ENCODE measurements at places on chromosomes 6 and 20. TPM values are rescaled to one million over a fixed set of nuclear protein-coding genes. Genes with fewer than 3 reads are reported as not detected.

C6orf89 gene
- 46.6 TPM for polyA plus RNA-seq

TFAP2D gene
- polyA plus RNA-seq, result not detected

FAM162B gene
- polyA plus RNA-seq, result 6.1 TPM

FLRT3 gene
- 166 TPM for polyA plus RNA-seq

PPP1R16B gene
- 8.1 TPM for polyA plus RNA-seq

SIM1 gene
- polyA plus RNA-seq, result 21.2 TPM

C20orf202 gene
- polyA plus RNA-seq, result 0.44 TPM

ADGRF5 gene
- polyA plus RNA-seq, result 29.3 TPM

SLC22A2 gene
- polyA plus RNA-seq, result 15.0 TPM

LINC00237 gene
- polyA plus RNA-seq, result not detected

TRIM15 gene
- 0.14 TPM for polyA plus RNA-seq

DNA sequence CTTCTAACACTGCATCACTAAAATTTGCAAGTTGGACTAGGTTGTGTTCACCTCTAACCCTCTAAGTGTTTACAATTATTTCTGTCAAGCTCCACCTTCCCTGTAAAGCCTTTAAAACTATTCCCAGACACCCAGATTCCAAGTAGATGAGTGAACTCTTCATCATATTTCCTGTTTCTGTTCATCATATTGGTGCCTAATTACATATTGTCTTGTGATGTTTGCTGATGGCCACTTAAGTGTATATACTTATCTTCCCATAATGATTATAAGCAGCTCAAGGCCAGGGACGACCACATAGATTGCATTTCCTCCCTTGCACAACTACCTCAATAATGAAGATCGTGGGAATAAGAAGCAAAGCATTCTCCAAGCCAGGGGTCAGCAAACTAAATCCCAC lies 16.8 kb downstream of the TNFRSF21 start:
- no peak for DNase-seq

DNA sequence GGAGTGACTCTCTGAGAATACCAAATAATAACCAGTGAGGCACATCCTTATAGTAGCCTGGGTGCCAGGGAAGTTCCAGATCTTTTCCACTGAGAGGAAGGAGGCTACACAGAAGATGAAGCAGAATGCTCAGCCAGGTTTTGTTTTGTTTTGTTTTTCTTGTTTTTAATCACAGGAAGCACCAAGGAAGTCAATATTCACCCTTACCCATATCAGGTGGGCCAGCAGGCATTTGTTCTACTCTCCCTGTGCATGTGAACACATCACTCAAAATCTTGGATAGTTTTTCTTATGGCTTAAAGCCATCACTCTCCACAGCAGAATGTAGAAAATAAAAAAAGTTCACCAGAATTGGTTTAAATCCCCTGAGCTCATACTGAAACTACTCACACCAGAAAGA lies 10.5 kb downstream of the SLC17A1 start:
- no peak for DNase-seq

GRCh38 chr6:22401932-22402331 lies 105.1 kb upstream of the PRL start:
- no peak for DNase-seq

DNA sequence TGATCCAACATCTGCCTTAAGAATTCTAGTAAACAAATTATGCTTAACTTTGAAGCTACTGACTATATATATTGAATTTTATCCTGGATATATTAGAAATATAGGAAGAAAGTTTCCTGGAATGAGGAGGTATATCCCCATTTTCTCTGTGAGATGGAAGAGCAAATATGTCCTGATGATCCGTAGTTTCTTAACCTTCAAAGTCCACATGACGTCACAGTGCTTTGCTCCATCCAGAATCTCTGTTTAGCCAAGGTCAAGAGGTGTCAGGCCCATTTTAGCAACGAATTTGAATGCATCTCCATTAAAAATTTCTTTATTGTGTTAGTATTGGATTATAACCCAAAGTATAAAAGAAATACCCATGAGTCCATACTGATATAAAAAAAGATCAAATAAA lies 162.5 kb downstream of the PRL start:
- DNase-seq, result no peak

GRCh38 chr6:51569594-51569993 lies 517.8 kb downstream of the PKHD1 start:
- DNase-seq, result no peak

GRCh38 chr20:23782366-23782983 lies 31.7 kb upstream of the CST1 start:
- DNase-seq, result no peak

DNA sequence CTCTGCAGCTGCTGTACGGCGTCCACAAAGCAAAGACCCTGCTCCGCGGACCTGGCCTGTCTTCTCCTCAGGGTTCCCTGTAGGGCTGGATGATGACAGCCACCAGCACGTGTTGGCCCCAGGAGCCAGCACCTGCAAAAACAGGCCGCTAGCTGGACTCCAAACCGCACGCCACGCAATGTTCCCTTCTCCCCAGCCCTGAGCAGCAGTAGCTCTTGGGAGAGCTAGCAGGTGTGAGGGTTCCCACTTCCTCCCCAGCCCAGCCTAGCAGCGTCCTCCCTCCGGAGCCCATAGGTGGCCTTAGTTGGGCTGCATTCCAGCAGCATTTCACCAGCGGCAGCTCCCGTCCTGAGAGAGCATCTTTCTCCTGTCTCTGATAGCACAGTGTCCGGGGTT lies 42.3 kb downstream of the DACT2 start:
- DNase-seq, result no peak

DNA sequence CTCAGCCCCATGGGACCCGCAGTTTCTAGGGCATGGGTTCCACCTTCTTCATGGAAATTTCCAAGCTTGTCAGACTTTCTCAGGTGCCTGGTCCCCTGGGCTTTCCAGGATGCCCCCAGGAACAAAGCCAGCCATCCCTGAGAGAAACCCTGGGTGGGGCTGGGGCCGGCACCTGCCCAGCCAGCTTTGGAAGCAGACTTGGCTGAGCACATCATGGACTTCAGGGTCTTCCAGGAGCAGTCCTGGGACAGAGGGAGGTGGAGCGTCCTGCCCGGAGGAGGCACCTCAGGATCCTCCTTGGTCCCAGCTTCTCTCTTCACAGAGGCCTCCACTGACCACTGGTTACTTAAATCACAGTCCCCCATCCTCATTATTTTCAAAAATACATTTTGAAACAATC lies 13.5 kb downstream of the MYT1 start:
- no peak for DNase-seq

- no peak for DNase-seq
Observed at GRCh38 chr20:10134176-10134575, 84.5 kb upstream of the SNAP25 start.

- DNase-seq, result no peak
Observed at GRCh38 chr20:23099791-23100719, 13.9 kb upstream of the CD93 start.

- DNase-seq, result peak; percentile 57
Observed at GRCh38 chr6:70107852-70108629, 194.8 kb downstream of the COL9A1 start.

GRCh38 chr20:41437836-41438235 lies 71.2 kb upstream of the EMILIN3 start:
- DNase-seq, result no peak

DNA sequence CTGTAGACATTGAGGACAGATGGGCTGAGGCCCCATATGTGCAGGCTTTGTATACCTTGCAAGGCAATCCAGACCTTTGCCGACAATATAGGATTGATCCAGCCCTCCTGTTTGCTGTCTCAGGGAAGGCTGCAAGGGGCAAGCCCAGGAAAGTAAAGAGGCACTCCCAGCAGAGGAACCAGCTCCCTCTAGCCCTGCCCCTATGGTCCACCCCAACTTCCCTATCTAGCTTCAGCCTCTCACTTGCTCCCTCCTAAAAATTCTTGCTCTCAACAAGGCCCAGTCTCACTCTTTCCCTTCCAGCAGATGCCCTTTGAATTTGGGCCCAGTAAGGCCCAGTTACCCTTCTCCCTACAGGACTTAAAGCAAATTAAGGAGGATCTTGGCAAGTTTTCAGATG lies 92.6 kb downstream of the JARID2 start:
- DNase-seq, result no peak

- no peak for DNase-seq
Observed at GRCh38 chr6:163536770-163537169, 122.3 kb downstream of the QKI start.

DNA sequence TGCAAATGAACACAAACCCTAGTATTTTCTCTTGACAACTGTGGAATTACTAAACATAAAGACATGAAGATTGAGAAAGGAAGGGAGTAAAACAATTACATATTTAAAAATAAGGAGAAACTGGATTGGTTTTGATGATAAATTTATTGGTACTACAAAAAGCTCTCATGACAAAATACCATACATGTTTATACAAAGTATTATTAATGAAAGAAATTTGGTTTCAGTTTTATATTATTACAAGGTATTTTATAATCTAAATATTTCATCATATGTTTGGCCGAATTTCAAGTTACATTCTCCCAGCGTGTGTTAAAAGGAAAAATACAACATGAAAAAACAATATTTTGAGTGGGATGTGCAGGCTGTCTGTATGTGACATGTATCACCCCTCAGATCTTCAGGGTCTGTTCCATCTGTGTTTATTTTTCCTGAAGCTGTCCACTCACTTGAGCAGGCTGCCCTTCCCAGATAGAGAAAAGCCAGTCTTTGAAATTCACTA lies 568.4 kb downstream of the NKAIN2 start:
- no peak for DNase-seq

GRCh38 chr20:31608251-31608945 lies 3.3 kb downstream of the ID1 start:
- DNase-seq, result peak; percentile 92

DNA sequence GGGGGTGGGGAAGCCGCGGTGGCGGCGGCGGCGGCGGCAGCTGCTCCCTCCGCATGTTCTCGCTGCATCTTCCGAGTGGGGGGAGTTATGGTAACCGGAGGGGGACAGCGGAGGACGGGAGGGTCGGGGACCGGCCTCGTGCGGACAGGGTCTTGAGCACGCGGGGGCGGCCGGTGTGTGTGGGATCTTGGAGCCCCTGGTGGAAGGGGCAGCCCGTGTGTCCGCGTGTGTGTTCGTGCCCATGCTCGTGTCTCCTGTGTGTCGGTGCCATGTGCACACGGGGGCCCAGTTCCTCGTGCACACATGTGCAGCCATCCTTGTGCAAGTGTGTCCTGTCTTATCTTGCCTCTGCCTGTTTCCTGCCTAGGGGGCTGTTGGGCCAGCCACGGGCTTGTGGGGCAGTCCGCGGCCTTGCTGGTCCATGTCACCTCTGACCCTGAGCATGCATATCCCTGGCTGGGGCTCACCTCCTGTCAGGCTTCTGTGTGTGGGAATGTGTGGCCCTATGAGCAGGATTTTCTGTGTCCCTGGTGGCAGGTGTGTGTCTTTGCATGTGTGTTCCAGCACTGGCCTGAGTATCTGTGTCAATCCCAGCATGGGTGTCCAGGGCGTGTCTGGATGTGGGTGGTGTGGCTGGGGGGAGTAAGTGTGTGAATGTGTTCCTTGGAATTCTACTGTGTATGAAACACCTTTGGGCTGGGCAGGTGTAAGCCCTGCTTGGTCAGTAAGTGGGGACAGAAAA lies 8.5 kb downstream of the SYNGAP1 start:
- no peak for DNase-seq

DNA sequence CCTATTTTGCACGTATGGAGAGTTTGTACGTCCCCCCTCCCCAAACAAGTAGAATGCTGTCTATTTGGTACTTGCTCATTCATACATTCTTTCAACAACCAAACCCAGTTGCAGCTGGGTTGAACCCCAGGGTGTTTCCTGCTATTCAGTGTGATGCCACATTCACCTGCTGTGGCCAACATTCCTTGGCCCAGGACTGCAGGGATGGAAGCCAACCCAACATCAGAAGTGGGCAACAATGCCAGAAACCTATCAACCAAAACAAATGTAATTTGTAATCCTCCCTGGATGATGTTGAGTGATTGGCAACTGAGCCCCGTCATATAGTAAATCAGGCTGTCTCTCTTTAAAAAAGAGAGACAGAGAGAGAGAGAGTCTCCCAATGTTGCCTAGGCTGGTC lies 8.9 kb downstream of the NT5E start:
- no peak for DNase-seq

DNA sequence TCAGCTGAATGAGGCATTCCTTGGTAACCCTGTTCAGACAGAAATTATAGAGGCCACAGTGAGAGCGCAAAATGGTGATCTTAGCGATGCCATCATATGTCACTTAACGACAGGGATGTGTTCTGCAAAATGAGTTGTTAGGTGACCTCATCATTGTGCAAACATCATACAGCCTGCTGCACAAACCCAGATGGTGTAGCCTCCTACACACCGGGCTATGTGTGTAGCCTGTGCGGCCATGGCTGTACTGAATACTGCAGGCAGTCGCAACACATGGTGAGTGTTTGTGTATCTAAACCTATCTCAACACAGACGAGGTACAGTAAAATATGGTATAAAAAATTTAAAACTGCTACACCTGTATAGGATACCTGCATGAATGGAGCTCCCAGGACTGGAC lies 234.1 kb upstream of the PMEPA1 start:
- no peak for DNase-seq

DNA sequence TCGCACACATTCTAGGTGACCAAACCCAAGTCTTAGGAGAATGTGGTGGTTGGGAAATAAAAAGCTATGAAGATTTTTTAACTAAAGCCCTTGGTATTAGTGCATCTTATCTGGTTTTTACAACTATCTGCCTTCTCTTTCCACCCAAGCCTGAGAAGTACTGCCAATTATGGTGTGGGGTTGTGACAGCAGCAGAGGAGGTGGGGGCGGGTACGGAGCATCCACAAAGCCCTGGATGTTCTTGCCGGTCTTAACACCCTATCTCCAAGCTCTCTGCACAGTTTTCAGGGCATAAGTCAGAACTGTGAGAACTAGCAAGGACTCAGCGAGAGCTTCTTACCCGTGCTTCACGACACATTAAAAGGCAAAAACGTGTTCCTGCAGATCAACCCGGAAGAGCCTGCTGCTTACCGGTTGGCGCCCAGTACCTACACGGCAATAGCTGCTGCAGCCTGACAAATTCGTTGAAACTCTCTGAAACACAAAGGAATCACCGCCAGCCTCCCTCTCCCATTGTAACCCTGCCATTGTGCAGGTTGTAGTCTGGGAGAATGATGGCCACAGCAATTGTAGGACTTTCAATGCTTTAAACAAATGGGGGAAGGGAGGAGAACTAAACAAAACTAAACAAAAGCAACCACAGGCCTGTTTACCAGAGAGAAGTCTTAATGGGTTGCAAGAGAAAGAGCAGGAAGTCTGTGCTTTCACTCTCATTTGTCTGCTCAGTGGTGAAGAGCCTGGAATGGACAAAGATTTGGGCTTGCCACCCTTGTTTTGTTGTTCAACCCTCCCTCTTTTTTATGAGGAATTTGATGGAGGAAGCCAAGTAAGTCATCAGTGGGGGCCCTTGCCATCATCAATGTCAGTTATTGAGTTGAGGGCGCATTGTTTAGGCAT lies 461.0 kb upstream of the JARID2 start:
- no peak for DNase-seq

GRCh38 chr6:120198033-120198432 lies 848.5 kb upstream of the MAN1A1 start:
- DNase-seq, result no peak

DNA sequence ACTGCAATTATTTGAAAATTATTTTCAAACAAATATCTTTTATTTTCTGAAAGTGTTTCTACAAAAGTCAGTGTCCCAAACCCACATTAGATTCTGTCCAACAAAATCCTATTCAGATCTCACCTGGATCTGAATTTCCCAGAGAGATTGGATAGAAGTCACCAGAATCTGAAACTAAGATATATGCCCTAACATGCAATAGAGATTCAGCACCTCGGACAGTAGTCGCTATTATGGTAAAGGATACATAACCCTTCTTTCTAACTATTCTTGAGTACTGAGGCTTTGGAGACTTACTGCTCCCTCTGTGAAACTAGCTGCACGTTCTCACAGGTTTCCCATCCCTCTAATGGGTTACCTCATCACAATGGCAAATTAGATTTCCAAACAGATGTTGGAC lies 151.4 kb downstream of the ID4 start:
- peak; percentile 35 for DNase-seq
